Activated gamma-delta T cell treated with anti-CD3 and anti-CD28 coated beads, Interleukin-2, amount 50 U/mL, for 16 hours (primary cell): ENCODE measurements at places on chromosomes 11 and 22.
A peak's percentile ranks its signal among the peaks of the same experiment; 100 is the strongest.

DNA sequence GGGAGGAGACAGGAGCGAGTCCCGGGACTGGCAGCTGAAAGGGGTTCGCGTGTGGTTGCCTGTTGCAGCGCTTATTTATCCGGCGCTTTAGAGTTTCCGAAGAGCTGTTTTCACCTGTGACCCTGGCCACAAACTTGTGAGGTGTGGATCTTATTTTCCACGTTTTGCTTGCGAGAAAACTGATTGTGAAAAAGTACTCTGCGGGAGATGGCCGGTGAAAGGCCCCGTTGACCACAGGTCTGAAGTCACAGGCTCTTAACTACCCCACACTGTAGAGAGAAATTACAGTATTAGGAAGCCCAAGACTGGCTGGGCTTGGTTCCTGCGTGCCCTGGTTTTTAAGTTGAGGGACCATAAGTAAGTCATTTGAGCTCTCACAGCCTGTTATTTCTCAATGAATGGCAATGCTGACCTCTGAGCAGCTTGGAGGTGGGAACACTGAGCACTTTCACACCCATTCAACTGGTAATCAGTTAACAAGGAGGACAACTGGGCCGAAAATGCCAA is 379 bp upstream of the RAB38 start:
- DNase-seq: no peak

DNA sequence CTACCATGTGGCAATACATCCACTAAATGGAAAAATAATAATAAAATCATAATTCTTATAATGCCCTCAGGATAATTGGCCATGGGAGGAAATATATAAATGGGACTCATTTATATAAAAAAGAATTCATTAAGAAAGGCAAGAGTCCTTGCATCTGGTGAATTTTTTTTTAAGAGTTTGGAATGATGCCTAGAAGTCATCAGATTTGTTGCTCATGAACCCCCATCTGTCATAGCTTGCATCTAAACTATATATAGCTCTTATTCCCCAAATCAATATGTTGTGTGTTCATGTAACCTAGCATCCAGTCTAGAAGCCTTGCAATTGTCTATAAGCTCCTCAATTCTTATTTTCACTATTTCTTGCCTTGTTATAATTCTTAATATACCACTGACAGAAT is 75.9 kb downstream of the CADM1 start:
- DNase-seq: no peak

GRCh38 chr22:50399751-50400331 is 56.7 kb downstream of the PPP6R2 start:
- DNase-seq: no peak

- DNase-seq: no peak
Observed at GRCh38 chr11:78995171-78995570, 420.5 kb upstream of the NARS2 start.

- DNase-seq: no peak
Observed at GRCh38 chr22:17117890-17118289, 3.3 kb downstream of the TMEM121B start.

DNA sequence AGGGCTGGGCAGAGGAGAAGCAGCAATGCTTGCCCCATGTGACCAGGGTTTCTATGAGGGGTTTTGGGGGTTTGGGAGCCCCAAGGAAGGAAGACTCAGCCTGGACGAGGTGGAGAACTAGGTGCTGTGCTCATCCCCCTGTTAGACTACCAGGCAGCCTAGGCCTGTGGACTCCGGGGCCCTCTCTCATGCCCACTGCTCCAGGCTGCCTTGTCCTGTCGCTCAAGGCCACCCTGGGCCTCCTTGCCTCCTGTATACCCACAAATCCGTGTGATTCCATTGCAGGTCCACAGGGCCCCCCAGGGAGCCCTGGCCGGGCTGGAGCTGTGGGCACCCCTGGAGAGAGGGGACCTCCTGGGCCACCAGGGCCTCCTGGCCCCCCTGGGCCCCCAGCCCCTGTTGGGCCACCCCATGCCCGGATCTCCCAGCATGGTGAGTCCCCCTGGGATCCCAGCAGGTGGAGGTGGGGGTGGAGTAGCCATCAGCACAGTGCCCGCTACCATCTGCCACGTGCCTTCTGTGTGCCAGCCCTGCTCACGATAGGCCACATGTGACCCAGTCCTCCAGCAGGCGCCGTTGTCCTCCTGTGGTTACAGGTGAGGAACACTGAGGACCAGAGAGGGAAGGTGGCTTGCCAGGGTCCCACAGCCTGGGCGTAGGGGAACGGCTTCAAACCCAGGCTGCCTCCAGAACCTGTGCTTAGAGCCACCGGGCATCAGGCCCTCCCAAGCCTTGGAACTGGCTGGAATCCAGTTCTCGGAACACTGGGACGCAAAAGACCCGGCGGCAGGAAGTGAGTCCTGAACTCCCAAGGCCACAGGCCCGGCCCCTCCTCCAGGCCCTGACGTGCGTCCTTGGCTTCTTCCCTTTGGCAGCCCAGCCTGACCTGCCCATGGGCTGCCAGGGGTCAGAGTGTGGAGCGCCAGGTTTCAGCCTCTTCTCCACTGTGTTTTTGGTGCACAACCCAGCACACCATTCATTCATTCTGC is 26.6 kb downstream of the EMID1 start:
- no peak for DNase-seq

DNA sequence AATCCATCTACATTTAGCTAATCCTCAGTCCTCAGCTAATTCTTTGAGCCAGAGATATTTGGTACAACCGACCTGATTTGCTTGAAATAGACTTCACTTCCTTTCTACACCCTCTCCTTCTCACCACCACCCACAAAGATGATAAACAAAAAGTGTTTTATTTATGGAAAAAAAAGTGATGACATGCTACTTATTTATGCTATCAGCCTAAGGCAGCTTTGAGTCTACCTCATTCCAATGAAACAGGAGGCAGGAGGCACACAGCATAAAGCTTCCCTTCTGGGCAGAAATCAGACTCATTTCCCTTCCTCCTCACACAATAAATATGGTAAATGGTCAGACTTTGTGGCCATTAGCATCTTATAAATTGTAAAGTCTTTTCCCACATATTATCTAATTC is 325.7 kb downstream of the SOX6 start:
- no peak for DNase-seq

GRCh38 chr11:70191495-70192140 is 11.5 kb upstream of the FADD start:
- no peak for DNase-seq

DNA sequence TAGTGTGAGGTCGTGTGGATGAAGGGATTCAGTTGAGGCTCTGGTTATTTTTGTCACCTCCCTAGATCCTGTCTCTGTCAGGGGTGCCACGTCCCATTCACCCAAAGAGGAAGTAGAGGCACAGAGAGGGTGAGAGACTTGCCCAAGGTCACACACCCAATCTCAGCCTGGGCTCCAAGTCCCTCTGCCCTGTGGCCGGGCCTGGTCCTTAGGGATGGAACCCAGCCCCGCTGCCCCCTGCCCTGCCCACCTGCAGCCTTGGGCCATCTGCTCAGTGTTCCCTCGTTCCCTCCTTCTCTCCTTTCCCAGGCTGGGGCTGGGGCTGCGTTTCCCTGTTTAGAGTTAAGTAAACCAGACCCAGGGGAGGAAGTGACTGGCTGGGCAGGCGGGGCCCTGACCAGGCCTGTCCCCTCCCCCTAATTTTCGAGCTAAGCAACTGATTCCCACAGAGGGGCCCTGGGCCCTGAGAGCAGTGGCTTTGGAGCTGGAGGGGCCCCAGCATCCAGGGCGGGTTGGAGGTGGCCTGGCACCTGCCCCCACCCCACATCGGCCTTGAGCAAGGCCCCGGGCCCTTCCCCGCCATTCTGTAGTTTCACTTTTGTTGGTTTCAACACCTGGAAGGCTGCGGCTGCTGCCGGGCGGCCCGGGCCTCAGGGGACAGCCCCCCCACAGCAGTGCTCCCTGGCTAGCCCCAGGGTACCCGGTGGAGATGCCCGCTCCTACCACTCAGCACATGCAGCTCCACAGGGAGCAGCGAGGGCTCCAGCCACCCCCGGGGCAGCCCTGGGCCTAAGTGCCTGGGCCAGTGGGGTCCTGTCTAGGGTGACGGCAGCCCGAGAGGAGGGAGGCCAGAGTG is 1.5 kb downstream of the TCIRG1 start:
- DNase-seq: peak; percentile 25

GRCh38 chr11:69828276-69828970 is 9.2 kb upstream of the FGF3 start:
- DNase-seq: no peak

DNA sequence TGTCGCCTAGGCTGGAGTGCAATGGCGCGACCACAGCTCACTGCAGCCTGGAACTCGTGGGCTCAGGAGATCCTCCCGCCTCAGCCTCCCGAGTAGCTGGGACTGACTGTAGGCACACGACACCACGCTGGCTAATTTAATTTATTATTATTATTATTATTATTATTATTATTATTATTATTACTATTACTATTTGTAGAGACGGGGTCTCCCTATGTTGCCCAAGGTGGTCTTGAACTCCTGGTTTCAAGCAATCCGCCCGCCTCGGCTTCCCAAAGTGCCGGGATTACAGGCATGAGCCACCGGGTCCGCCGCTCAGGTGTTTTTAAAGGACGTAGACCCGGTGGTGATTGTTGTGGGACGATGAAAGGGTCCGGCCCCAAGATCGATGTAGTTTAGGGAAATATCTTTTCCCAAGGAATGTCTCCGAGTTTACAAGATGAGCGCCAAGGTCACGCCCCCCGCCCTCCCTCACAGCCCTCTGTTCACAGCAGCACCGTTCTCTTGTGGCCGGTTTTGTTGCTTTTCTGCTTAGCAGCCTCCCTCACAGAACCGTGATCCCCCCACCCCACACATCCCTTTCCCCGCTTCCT is 728 bp upstream of the POGLUT3 start:
- no peak for DNase-seq

GRCh38 chr11:10504490-10504889 is 36.5 kb downstream of the RNF141 start:
- DNase-seq: no peak

DNA sequence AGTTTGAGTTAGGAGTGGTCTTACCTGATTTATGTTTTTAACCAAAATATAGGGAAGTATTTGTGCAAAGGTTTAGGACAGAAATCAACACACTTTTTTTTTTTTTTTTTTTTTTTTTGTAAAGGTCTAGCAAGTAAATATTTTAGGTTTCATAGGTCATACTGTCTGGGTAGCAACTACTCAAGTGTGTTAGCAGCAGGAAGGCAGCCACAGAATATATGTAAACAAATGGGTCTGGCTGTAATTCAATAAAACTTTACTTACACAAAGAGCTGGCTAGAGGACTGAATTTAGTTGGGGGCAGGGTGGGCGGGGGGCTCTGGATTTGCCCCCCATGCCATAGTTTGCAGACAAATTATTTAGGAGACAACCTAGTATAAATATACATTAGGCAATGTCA is 510.4 kb downstream of the NELL1 start:
- DNase-seq: no peak

GRCh38 chr11:62753736-62754603 is at the start of gene ZBTB3:
ZBTB3 (minus strand) TSS chr11:62754160; CDS start chr11:62753664, 496 bp downstream.
- peak; percentile 96 for DNase-seq

DNA sequence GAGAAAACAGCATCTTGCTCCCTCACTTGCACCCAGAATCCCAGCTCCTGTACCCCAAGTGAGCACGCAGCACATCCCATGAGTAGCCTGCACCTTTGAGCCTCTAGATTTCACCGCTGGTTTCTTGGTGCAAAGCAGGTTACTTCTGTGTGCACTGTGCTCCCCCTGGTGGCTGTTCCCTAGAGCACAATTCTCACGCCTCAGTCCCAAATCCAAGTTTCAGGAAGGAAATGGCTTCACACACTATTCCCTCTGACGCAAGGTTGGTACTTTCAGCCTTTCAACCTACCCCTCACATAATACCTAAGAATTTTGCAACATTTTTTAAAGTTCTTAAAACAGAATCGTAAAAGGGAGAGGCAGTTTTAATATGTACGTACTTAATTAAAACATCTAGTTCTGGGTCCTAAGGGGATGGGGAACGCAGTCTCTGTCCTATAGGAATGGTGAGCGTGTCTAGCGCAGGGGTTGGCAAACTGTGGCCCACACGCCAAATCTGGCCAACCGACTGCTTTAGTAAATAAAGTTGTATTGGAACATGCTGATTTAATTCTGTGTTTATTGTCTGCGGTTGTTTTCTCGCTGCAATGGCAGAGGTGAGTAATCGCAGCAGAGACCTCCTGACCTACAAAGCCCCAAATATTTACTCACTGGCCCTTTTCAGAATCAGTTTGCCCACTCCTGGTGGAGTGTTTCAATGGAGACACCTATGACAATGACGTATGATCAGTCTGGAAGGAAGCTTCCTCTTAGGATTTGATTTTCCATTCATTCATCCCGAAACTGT is 27.5 kb downstream of the DHCR7 start:
- DNase-seq: no peak

GRCh38 chr11:64604458-64605243 is 13.6 kb downstream of the SLC22A12 start:
- DNase-seq: no peak

DNA sequence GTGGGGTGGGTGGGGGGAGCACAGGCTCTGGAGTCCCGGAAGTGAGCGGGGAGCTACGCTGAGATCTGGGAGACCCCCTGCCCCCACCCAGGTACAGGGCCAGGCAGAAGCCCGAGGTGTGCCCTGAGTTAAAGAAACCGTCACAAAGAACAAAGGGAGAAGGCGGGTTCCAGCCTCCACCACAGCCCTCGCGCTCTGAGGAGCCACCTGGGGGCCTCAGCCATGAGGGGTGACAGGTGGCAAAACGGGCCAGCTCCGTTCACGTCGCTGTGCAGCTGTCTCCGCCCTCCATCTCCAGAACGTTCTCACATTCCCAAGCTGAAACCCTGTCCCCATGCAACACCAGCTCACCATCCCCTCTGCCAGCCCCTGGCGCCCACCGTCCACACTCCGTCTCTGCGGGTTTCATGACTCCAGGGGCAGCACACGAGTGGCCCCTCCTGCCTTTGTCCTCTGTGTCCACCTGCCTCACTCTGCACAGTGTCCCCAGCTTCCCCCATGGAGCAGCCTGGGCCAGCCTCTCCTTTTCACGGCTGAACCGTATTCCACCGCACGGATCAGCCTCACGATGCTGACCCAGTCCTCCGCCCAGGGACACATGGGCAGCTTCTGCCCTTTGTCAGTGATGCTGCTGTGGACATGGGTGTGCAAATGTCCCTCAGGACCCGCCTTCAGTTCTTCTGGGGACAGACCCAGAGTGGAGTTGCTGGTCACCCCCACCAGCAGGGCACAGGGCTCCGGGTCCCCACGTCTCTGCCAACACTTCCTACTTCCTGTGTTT is 1.7 kb upstream of the MUC5B start:
- DNase-seq: no peak

DNA sequence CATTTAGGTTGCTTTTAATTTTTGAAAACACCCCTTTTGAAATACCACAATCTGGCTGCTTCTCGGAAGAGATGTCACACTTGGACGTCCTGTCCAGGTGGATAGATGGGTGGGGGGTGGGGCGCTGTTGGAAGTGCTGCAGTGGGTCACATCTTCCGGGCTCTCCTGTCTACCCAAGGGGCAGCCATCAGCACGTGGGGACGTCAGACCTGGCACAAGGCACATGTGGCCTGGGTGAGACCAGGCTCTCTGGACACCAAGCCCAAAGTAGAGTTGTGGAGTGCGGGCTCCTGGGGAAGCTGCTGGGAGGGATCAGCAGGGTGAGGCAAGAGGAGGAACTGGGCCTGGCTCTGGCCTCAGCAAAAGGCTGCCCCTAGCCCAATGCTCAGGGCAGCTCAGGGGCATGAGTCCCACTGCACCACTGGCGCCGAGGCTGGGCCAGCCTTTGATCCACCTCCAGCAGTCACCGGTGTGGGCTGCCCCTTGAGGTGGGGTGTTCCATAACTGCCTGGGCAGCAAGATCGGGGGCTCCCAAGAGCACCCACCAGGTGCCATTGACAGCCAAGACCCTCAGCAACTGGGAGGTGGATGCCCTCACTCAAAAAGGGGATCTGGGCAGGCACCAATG is 68.6 kb upstream of the CCND1 start:
- no peak for DNase-seq

- no peak for DNase-seq
Observed at GRCh38 chr22:21070690-21071615, 25.2 kb downstream of the LRRC74B start.
